Endothelial cell (in vitro differentiated cells): ENCODE measurements at places on chromosomes 5 and 9. TPM values are rescaled to one million over a fixed set of nuclear protein-coding genes. Genes with fewer than 3 reads are reported as not detected.

Gene PCDHA1
- 0.13 TPM for total RNA-seq

Gene IFNA21
- total RNA-seq, result not detected

Gene SPDL1
- total RNA-seq, result 38.6 TPM

Gene CFAP157
- total RNA-seq, result 0.85 TPM

Gene SNAPC4
- 13.5 TPM for total RNA-seq

Gene DNAJA1
- total RNA-seq, result 120 TPM

Gene IL9
- total RNA-seq, result not detected

Gene IFNA2
- total RNA-seq, result not detected

Gene ANKRD33B
- total RNA-seq, result 7.0 TPM

Gene LHX3
- total RNA-seq, result not detected

Gene ORM2
- not detected for total RNA-seq

Gene PCDHGA11
- total RNA-seq, result 10.8 TPM

Gene RAB14
- 81.6 TPM for total RNA-seq

Gene PTPDC1
- total RNA-seq, result 7.4 TPM

Gene ANKRD20A1
- total RNA-seq, result 0.54 TPM
